ENCODE measurements at places on chromosomes 2 and 18.

GRCh38 chr2:180690611-180691010, 289.8 kb upstream of the UBE2E3 start:
- no peak for DNase-seq

DNA sequence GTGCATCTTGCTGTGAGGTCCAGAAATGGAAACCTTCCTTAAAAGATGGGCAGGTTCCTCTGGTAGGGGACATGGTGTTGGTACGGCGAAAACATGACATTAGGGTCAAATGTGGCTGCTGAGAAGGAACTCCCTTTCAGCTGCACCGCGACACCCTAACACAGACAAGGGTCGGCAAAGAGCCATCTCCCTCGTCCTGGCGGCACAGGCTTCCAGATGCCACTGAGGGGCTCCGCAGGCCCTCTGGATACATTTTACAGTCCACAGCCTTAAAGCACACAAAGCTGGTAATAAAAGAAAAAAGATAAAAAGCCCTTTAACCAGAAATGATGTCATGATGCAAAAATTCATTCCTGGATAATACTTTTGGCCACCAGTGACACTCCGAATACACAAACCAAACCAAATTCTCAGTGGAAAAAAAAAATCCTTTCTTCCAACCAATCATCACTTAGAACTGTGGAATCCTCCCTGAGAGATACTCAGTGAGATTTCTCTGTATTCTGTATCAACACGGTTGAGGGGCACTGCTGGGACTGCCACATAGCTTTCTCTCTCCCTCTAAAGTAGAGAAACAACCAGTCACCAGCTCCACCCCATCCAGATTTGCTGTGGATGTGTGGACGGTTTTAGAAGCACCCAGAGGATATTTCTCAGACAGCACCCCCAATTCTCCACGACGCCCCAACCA, 174.8 kb downstream of the HDAC4 start:
- DNase-seq: no peak

GRCh38 chr18:62445386-62445917, 77.4 kb upstream of the ZCCHC2 start:
- DNase-seq: no peak

GRCh38 chr2:53632714-53633113, 134.9 kb upstream of the CHAC2 start:
- no peak for DNase-seq

- no peak for DNase-seq
These were observed 196.1 kb upstream of the MYT1L start for GRCh38 chr2:2527148-2527547.

GRCh38 chr18:55097456-55098170, 138.4 kb upstream of the CCDC68 start:
- no peak for DNase-seq

DNA sequence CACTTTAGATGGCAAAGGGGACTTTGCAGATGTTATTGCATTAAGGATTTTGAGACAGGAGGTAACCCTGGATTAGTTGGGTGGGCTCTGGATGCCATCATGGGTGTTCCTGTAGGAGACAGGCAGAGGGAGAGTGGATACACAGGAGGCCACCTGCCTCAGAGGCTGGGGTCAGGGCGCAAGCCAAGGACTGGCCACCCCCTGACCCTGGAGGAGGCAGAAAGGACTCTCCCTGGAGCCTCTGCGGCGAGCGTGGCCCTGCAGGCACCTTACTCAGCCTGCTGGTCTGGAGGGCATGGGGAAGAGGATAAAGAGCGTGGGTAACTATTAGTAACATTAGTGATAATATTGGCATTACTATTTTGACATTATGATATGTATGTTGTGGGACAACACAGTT, 21.6 kb upstream of the OTOS start:
- no peak for DNase-seq

DNA sequence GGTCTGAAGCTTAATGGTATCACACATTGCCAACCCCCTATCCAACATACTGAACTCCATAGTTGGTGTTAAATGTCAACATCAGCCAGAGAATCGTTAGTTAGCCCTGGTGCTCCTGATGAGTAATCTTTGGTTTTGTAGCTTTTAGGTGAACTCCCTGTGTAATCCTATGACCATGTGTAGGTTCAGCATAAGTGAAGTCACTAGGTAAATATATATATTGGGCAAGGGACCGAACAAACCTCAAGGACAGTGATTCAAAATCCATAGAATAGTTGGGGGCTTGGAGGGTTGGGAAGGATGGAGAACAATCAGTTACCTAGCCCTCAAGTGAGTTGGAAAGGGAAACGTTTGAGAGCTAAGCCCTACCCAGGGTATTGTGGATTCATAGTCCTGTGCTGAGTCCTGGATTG, 16.0 kb upstream of the AP1S3 start:
- no peak for DNase-seq

DNA sequence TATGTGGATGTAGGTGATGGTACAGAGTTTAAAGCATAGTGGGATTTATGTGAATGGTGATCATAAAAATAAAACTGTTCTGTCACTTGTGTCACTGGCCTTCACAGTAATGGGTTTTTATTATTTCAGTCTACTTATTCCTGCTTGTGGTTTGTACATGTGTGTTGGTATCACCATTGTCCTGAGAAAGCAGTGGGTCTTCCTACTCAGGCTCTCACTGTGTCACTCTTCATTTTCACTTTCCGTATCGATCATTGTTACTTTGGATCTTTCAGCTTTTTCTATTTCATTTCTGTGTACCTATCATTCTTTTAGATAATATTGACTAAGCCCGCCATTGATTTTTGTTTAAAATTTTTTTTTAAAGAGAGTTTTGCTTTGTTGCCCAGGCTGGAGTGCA, 7.4 kb downstream of the MRPL30 start:
- DNase-seq: no peak

DNA sequence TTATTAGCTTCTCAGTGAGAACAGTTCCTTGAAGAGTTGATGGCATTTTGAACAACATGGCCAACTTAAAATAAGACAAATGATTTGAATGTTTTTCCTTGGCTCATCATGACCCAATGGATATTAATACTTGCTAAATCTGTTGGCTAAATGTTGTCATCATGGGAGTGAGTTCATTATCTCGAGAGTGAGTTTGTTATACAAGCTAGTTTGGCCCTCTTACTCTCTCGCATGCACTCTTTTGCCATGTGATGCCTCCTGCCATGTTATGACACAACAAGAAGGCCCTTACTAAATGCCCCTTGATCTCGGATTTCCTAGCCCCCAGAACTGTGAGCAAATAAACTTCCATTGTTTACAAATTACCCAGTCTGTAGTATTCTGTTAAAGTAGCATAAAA, 22.9 kb upstream of the SANBR start:
- DNase-seq: no peak

GRCh38 chr2:219658196-219658846, 30.9 kb downstream of the SLC4A3 start:
- no peak for DNase-seq

DNA sequence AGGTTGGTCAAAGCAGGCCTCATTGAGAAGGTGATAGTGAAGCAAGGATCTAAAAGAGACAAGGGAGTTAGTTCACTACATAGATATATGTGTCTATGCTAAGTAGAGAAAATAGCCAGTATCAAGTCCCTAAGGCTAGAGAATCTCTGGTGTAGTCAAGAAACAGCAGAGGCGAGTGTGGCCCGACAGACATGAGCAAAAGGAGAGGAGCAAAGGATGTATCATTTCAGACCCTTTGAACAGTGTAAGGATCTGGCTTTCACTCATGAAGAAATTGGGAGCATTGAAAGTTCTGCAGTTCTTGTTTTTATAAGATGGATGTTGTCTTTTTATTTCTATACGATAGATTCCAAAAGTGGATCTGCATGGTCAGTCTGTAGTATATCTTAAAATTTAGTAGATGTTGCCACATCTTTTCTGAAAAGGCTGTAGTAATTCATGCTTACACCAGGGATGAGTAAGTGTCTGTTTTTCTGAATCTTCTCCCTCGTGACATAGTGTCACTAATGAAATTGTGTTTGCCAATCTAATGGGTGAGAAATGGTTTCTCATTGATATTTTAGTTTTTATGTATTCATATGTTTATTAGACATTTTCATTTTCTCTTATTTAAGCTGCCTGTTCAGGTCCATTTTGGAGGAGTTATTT, 18.8 kb downstream of the SP100 start:
- DNase-seq: no peak

DNA sequence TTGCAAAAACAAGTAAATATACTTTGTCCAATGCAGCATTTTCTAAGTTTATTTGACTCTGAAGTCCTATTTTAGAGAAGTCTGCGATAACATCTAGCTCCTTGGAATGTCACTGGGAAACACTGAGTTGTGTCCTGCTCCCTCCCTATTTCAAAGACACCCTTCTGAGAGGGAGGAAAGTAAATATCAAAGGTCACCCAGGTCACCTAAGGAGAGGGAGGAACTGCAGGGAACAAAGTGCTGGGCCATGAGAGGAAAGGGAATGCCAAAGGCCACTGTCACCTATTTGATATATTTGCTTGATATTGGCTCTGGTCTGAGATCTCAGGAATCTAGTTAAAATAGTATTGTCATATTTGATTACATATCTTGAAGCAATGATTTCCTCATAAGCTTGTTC, 201.3 kb downstream of the GCA start:
- DNase-seq: no peak

DNA sequence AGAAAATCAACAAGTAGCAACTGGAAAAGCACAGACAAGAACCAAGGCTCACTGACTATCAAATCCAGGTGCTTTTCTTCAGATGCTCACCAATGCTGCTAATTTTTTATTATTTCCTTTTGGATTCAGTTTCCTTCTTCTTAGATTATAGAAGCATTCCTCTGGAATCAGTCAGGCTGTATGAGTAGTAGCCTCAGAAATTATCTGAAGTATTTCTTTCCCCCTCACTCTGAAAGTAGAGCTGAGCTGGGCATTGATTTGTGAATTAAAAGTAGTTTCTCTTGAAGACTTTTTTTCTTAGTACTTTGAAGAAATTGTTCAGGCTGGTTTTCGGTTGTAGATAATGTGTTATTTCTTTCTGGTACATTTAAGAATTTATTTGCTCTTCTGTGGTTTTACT, 273.7 kb downstream of the NOL4 start:
- no peak for DNase-seq

GRCh38 chr2:240432430-240432819, 3.0 kb upstream of the GPC1 start:
- DNase-seq: no peak

DNA sequence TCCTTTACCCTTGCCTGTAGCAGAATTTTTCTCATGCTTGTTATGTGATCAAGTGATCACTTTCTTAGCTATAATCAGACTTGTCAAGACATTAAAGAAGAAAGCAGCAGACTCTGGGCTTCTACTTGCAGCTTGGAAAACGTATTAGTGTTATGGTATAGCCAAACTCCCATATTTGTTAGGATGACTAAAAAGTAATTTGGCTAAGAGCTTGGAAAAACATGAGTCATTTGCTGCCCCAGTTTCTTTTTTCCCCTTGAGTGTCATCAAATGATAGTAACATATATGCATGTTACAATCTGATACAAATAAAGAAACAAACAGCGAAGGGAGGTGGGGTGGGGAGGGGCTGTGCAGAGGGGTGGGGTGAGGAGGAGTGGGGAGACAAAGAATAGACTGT, 155.5 kb downstream of the IKZF2 start:
- no peak for DNase-seq

DNA sequence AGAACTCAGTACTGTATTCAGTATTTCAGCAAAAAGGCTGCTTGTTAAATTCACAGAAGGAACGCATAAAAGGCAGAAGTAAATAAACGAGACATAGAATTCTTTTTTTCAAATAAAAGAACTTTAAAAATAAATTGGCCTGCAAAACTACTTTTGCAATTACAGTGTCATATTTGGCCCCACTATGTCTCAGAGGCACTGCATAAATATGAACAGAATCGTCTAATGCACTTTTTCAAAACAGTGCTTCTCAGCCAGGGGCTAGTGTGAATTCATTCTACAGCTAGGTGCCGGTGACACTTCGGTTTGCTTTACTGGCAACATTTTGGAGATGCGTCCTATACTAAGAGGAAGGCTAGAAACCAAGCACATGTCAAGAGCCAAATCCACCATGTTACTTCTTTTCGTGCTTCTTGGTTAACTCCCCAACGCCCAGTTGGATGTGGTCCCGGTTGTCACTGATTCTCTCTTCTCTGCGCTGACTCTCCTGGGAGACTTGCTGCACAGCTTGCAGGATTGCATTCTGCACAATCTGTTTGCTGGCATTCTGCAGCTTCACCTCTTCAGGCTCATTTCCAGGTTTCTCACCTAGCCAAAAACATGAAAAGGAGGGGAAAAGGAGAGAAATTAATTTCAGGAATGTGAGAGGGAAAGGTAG, 51.8 kb downstream of the AKAIN1 start:
- DNase-seq: no peak

GRCh38 chr2:143996974-143997373, 522.9 kb downstream of the ZEB2 start:
- no peak for DNase-seq

- DNase-seq: no peak
These were observed 59.5 kb downstream of the SCN3A start for GRCh38 chr2:165144315-165144714.

- no peak for DNase-seq
These were observed 127.6 kb downstream of the ZNF516 start for GRCh38 chr18:76367168-76368125.

DNA sequence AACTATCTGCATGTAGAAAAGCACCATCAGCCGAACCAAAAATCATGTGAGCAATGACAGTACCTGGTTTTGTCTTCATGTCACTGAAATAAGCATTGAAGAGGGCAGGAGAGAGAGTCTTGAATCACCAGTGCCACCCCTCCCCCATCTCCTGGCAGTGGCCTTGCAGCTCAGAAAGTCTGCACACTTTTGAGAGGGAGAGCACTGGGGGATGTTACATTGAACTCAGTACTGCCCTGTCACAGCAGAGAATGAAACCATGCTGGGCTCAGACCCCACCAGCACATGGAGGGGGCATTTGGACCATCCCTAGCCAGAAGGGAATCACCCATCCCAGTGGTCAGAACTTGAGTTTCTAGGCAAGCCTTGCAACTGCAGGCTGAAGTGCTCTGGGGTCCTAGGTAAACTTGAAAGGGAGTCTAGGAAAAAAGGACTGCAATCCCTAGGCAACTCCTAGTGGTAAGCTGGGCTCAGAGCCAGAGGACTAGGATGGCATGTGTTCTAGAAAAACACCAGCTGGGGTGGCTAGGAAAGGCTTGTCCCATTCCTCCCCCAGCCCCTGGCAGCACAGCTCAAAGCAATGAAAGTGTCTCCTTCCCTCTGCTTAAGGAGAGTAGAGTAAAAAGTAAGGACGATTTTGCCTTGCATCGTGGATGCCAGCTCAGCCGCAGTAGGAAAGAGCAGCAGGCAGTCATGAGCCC, 259.9 kb upstream of the MYT1L start:
- no peak for DNase-seq

DNA sequence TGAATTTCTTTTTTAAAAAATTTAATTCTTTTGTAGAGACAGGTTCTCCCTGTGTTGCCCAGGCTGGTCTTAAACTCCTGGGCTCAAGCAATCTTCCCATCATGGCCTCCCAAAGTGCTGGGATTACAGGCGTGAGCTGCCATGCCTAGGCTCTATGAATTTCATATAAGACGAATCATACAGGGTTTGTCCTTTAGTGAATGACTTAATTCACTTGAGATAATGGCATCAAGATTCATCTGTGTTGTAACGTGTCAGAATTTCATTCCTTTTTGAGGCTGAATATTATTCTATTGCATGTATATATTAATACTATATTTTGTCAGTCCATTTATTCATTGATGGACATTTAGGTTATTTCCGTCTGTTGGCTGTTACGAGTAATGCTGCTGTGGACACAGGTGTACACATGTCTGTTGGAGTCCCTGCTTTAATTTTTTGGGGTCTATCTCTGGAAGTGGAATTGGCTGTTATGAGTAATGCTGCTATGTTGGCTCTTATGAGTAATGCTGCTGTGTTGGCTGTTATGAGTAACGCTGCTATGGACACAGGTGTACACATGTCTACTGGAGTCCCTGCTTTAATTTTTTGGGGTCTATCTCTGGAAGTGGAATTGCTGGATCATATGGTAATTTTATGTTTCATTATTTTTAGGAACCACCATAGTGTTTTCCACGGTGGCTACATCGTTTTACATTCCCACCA, 210.6 kb downstream of the CAMKMT start:
- no peak for DNase-seq
